Activated T-cell treated with anti-CD3 and anti-CD28 coated beads, Interleukin-2, amount 50 U/mL, for 72 hours (primary cell): ENCODE measurements at places on chromosomes 2 and 18. TPM values are rescaled to one million over a fixed set of nuclear protein-coding genes. Genes with fewer than 3 reads are reported as not detected.

DNA sequence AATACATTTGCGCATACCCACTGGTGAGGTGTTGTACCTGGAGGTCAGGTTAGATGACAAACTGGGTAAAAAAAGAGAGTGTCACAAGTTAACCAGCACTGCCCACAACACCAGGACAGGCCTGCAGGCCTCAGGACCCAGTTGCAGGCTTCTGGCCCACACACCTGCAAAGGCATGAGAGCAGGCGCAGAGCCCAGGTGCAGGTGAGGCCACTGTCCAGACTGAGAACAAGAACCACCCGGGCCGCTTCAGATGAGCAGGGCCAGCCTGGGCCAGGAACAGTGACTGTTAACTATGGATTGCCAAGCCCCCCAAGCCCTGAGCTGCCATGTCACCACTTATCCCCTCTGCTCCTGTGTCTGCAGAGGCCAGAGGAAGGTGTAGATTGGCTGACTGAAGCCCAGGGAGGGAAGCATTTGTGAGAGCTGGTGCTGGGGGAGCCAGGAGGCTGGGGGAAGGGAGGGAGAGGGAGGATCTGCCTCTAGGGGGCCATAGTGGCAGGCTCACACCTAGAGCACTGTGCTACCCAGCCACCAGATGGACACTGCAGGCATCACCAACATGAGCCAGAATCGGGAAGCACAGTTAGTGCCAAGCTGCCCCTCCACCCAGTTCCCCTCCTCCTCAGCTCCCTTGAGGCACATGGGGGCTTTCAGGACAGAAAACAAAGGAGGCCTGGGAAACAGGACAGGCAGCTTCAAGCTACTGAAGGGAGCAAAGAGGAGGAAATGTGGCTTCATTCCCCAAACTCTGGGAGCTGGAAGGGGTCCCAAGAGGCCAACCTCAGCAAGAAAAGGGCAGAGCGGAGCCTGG lies 35.4 kb downstream of the SFXN5 start:
- no peaks in the 10 kb centered on the region for H3K27me3 ChIP-seq
- no peak overlapping the region for H3K4me3 ChIP-seq
- peaks cover 4% of the 10 kb centered on the region for H3K4me1 ChIP-seq
- H3K36me3 ChIP-seq, result no peaks in the 10 kb centered on the region
- no peak overlapping the region for H3K27ac ChIP-seq

DNA sequence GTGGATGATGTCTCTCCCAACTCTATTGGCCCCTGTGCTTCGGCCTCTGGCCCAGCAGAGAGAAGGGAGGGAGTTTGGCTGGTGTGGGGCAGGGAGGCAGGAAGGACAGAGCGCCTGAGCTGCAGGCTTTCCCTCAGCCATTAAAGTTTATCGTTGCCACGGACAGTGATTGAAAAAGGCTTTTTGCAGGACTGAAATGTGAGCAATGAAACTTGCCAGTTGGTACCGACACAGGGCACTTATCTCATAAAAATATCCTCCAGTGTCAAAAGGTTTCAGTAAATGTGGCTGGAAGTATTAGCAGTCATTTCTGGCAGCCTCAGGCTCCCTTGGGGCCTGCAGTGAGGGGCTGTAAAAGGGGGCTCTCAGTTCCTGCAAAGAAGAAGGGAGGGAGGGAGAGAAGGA lies 169.2 kb downstream of the GLI2 start:
- DNase-seq, result no peak
- no peaks in the 10 kb centered on the region for H3K4me1 ChIP-seq
- H3K27ac ChIP-seq, result no peak overlapping the region
- no peaks in the 10 kb centered on the region for H3K36me3 ChIP-seq
- no peak overlapping the region for H3K4me3 ChIP-seq
- H3K27me3 ChIP-seq, result no peaks in the 10 kb centered on the region

DNA sequence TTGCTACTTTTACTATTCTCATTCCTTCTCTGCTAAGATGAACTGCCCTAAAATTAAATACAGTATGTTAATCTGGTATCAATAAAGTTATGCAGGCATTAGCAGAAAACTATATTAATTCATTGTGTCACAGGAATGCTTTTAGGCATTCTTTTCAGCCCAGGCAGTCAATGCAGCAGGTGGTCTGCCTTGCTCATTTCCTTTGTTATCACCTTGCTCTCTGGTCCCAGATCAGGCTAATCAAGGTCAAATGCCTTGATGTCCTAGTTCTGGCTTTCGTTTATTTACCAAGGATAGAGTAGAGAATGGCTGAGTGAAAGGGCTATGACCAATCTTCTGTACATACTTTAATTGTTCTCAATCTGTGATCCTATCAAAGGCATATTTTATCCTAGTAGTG lies 1023.6 kb downstream of the TMEM182 start:
- H3K27me3 ChIP-seq, result no peaks in the 10 kb centered on the region
- no peak overlapping the region for H3K4me3 ChIP-seq
- H3K36me3 ChIP-seq, result no peaks in the 10 kb centered on the region
- H3K4me1 ChIP-seq, result no peaks in the 10 kb centered on the region
- no peak for DNase-seq

The IL36G gene
- total RNA-seq, result not detected

The SDC1 gene
- 0.38 TPM for total RNA-seq

- no peaks in the 10 kb centered on the region for H3K27me3 ChIP-seq
- peak overlapping the region; percentile 52 for H3K27ac ChIP-seq
- H3K4me1 ChIP-seq, result peaks cover 81% of the 10 kb centered on the region
- peak overlapping the region; percentile 54 for H3K4me3 ChIP-seq
Observed at GRCh38 chr18:63137999-63138435, 181.6 kb downstream of the BCL2 start.

- DNase-seq, result no peak
- no peaks in the 10 kb centered on the region for H3K4me1 ChIP-seq
- H3K27ac ChIP-seq, result no peak overlapping the region
- no peaks in the 10 kb centered on the region for H3K36me3 ChIP-seq
- H3K4me3 ChIP-seq, result no peak overlapping the region
Observed at GRCh38 chr2:234571620-234572407, 74.9 kb upstream of the ARL4C start.

GRCh38 chr2:178297091-178297411 lies 102.7 kb downstream of the OSBPL6 start:
- no peaks in the 10 kb centered on the region for H3K36me3 ChIP-seq
- no peak overlapping the region for H3K27ac ChIP-seq
- H3K4me3 ChIP-seq, result no peak overlapping the region
- H3K4me1 ChIP-seq, result no peaks in the 10 kb centered on the region
- DNase-seq, result no peak
- peaks cover 9% of the 10 kb centered on the region for H3K27me3 ChIP-seq

The NT5DC4 gene
- not detected for total RNA-seq

The MYO1B gene
- total RNA-seq, result 24.4 TPM

DNA sequence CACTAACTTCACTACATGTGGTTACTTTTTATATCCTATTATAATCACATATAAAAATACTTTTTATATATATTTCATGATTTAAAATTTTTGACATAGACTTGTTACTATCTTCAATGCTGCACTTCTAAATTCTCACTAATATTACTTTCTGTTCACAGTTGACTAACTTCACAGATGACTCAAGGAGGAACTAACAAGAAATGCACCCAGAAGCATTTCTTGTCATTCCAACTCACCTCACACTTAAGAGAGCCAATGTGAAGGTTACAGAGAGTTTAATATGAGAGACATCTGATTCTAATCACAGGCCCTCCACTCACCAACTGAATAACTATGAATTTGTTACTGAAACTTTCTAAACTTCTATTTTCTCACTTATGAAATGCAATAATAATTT lies 399.8 kb upstream of the SLC8A1 start:
- H3K4me1 ChIP-seq, result no peaks in the 10 kb centered on the region
- H3K27ac ChIP-seq, result no peak overlapping the region
- no peaks in the 10 kb centered on the region for H3K27me3 ChIP-seq
- no peak for DNase-seq
- no peak overlapping the region for H3K4me3 ChIP-seq

The SRD5A2 gene
- total RNA-seq, result not detected

The TXNDC2 gene
- not detected for total RNA-seq

The LBH gene
- 133 TPM for total RNA-seq

- H3K27ac ChIP-seq, result no peak overlapping the region
- DNase-seq, result no peak
- no peaks in the 10 kb centered on the region for H3K27me3 ChIP-seq
- H3K36me3 ChIP-seq, result no peaks in the 10 kb centered on the region
Observed at GRCh38 chr18:75696391-75696790, 268.9 kb upstream of the SMIM21 start.

The PIEZO2 gene
- total RNA-seq, result not detected

GRCh38 chr2:139031722-139032121 lies 251.5 kb upstream of the NXPH2 start:
- no peak overlapping the region for H3K4me3 ChIP-seq
- no peaks in the 10 kb centered on the region for H3K4me1 ChIP-seq
- DNase-seq, result no peak
- H3K27me3 ChIP-seq, result no peaks in the 10 kb centered on the region

The MAP3K19 gene
- not detected for total RNA-seq

DNA sequence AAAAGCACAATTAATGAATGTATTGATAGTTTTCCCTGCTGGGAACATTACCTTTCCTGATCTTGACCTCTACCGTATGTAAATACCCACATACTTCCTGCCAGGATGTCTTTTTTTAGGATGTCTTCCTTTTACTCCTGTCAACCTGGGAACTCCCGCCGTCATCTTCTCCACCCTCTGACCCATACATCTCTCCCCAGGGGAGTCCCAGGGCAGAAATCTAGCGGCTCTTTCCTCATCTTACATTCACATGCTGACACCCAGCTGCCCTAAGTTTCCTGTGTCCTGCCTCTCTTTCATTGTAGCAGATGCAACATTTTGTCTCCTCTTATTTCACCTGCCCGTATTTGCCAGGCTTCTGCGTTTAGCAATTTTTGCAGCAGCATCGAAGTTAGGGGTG lies 107.8 kb downstream of the CRIM1 start:
- no peaks in the 10 kb centered on the region for H3K36me3 ChIP-seq
- DNase-seq, result no peak
- no peak overlapping the region for H3K4me3 ChIP-seq
- H3K27ac ChIP-seq, result no peak overlapping the region
- no peaks in the 10 kb centered on the region for H3K4me1 ChIP-seq

- H3K4me1 ChIP-seq, result no peaks in the 10 kb centered on the region
- no peak overlapping the region for H3K4me3 ChIP-seq
- H3K27ac ChIP-seq, result no peak overlapping the region
- H3K36me3 ChIP-seq, result no peaks in the 10 kb centered on the region
- H3K27me3 ChIP-seq, result no peaks in the 10 kb centered on the region
- DNase-seq, result no peak
Observed at GRCh38 chr18:37403100-37403781, 162.4 kb downstream of the CELF4 start.

DNA sequence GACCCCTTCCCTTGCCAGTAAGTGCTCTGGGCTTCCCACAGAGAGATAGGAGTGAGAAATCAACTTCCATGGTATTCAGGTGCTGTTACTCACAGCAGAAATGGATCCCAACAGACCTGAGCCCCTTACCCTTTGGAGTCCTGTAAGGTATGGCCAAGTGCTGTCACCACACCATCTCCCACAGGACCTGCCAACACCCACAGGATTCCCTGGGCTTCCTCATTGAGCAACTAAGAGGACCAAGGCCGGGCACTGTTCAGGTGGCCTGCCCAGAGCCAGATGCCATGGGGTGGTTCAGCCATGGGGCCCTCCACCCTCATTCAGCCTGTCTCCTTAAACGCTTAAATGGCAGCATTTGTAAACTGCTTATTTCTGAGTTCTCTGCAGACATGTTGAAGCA lies 166.2 kb downstream of the TRIM43 start:
- no peak overlapping the region for H3K4me3 ChIP-seq
- no peaks in the 10 kb centered on the region for H3K4me1 ChIP-seq
- no peak overlapping the region for H3K27ac ChIP-seq
- H3K36me3 ChIP-seq, result no peaks in the 10 kb centered on the region
- H3K27me3 ChIP-seq, result no peaks in the 10 kb centered on the region
- DNase-seq, result no peak

DNA sequence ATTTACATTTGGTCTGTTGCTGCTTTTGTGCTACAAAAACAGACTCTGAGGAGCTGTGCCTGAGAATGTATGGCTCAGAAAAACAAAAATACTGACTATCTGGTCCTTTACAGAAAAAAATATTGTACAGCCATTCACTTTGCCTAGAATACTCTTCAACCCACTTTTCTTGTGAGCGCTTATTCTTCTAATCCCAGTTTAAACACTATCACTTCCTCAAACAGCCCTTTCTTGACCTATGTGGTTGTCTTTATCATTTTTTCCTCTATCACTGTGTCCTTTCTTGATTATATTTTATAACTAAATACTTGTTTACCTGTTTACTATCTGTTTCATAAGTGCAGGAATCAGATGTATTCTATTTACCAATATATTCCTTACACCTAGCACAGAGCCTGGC lies 33.5 kb downstream of the CUL3 start:
- H3K4me3 ChIP-seq, result no peak overlapping the region
- no peaks in the 10 kb centered on the region for H3K27me3 ChIP-seq
- peak overlapping the region; percentile 54 for H3K27ac ChIP-seq
- H3K36me3 ChIP-seq, result peaks cover 32% of the 10 kb centered on the region
- peaks cover 27% of the 10 kb centered on the region for H3K4me1 ChIP-seq

DNA sequence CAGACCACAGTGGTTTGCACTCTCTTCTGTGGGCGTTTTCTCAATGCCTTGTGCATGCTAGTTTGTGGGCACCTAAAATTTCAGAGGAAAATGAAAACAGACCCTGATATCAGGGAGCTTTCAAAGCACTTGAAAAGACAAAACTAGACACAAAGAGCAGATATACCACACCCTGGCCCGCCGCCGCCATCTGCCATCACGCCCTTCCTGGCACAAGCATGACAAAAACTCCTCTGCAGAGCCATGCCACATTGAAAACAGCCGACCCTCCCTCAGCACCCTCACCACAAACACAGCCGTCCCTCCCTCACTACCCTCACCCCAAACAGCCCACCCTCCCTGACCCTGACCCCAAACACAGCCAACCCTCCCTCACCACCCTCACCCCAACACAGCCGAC lies 84.8 kb upstream of the RAB6C start:
- H3K27me3 ChIP-seq, result peaks cover 6% of the 10 kb centered on the region
- no peaks in the 10 kb centered on the region for H3K36me3 ChIP-seq
- no peak overlapping the region for H3K4me3 ChIP-seq
- H3K4me1 ChIP-seq, result no peaks in the 10 kb centered on the region

GRCh38 chr2:69933254-69933828 lies 18.4 kb downstream of the MXD1 start:
- no peaks in the 10 kb centered on the region for H3K27me3 ChIP-seq
- H3K36me3 ChIP-seq, result peaks cover 19% of the 10 kb centered on the region
- peak overlapping the region; percentile 79 for H3K27ac ChIP-seq
- peaks cover 36% of the 10 kb centered on the region for H3K4me1 ChIP-seq

- peaks cover 20% of the 10 kb centered on the region for H3K36me3 ChIP-seq
- H3K27me3 ChIP-seq, result no peaks in the 10 kb centered on the region
- peak overlapping the region; percentile 71 for H3K27ac ChIP-seq
- H3K4me1 ChIP-seq, result peaks cover 55% of the 10 kb centered on the region
- peak; percentile 23 for DNase-seq
- H3K4me3 ChIP-seq, result peak overlapping the region; percentile 96
Observed at GRCh38 chr2:234495251-234496054, 1.4 kb downstream of the ARL4C start.
